Cortex of kidney (tissue), 1 donor: ENCODE measurements at places on chromosomes 4 and X.

- DNase-seq: no peak
Observed at GRCh38 chr4:16607241-16608066, 291.0 kb downstream of the LDB2 start.

- DNase-seq: no peak
Observed at GRCh38 chr4:152579107-152579764, 43.3 kb upstream of the FBXW7 start.

DNA sequence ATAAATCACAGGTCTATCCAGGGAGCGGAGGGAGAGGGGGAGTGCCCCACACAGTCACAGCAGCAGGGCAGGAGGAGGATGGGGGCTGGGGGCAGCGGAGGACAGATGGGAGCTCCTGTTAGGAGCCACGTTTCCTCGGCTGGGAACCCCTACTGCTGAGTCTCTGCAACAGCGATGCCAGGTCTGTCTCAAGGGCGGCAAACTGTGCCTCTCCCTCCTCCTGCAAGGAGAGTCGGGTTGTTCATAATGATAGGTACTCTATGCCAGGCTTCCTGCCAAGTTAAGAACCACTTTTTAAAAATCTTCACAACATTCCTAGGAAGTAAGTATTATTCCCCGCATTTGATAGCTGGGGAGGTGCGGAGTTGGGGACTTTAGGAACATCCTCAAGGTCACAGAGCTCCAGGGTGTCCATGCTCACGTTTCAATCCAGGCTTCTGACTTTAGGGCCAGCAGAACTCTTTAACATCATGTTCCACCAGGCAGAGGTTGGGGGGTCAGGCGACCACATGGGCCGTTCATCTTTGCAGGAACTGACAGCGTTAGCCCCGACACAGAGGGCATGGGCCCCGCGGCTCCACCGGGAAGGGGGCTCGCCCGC, 98.3 kb upstream of the MAML3 start:
- DNase-seq: no peak

- DNase-seq: no peak
Observed at GRCh38 chr4:88143504-88143903, 14.9 kb downstream of the ABCG2 start.
